Fibroblast of lung (primary cell): ENCODE measurements at places on chromosomes 3 and 15.
A peak's percentile ranks its signal among the peaks of the same experiment; 100 is the strongest.

DNA sequence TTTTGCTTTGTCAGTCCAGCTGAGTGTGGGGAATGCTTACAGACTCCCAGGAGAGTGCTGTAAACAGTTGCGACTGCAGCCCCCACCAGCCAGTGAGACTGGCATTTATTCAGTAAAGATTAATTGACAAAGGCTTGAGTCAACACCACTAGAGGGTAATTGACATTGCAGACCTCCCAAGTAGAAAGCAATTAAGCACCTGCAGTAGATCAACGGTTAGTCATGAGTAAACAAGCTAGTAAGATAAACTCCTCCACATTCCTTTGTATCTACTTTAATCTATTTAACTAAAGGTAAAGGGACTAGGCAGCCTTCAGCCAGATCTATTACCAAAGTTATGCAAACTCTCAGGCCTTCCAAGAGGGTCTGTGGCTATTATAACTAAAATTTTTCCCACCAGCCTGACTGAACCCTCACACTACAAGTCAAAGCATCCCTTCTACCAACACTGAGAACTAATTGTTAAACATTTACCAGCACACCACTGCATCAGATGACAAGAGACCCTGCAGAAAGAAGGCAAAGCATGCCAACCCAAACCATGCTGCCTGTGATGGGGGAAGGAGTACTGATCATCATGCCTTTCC is 30.5 kb upstream of the GALNT15 start:
- DNase-seq, result peak; percentile 66
- no peak overlapping the region for H3K4me3 ChIP-seq
- H3K36me3 ChIP-seq, result no peaks in the 10 kb centered on the region
- no peak overlapping the region for H3K27ac ChIP-seq
- peaks cover 8% of the 10 kb centered on the region for H3K4me1 ChIP-seq

GRCh38 chr3:156334841-156335545 is 214.6 kb downstream of the KCNAB1 start:
- no peaks in the 10 kb centered on the region for H3K4me1 ChIP-seq
- no peak overlapping the region for H3K4me3 ChIP-seq
- no peak overlapping the region for H3K27ac ChIP-seq
- DNase-seq, result no peak
- no peaks in the 10 kb centered on the region for H3K27me3 ChIP-seq
- H3K36me3 ChIP-seq, result no peaks in the 10 kb centered on the region

DNA sequence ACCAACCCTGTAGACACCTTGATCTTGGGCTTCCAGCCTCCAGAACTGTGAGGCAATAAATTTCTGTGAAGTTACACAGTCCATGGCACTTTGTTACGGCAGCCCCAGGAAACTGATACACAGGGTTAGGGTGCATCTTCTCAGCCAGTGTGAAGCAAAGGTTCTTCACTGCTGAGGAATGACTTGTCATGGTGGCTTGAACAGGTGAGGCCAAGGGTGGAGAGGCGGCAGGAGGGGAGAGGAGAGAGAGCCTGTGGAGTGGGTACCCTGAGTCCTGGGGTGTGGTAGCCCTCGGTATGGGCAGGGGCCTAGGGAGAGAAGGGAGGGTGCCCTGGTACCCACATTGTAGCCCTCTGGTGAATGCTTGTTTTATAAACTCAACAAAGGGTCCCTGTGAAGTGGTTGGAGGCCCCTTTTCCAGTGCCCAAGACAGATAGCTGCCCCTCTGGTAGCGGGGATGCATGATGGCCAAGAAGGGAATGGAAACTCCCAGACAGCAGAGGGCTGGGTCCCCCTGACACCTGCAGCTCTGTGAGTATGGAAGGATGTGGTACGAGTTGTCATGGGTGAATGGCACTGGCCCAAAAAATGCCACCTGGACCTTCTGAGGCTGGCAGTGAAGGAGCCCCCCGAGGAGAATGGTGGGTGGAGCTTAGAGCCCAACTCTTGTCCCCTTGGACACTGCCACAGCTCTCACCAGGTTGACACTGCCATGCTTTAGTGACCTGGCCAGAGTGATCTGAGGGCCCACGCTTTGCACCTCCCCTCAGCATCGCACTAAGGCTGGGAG is 49.6 kb downstream of the SPSB4 start:
- no peak overlapping the region for H3K4me3 ChIP-seq
- DNase-seq, result no peak
- H3K4me1 ChIP-seq, result no peaks in the 10 kb centered on the region
- H3K36me3 ChIP-seq, result no peaks in the 10 kb centered on the region
- peaks cover 5% of the 10 kb centered on the region for H3K27me3 ChIP-seq

DNA sequence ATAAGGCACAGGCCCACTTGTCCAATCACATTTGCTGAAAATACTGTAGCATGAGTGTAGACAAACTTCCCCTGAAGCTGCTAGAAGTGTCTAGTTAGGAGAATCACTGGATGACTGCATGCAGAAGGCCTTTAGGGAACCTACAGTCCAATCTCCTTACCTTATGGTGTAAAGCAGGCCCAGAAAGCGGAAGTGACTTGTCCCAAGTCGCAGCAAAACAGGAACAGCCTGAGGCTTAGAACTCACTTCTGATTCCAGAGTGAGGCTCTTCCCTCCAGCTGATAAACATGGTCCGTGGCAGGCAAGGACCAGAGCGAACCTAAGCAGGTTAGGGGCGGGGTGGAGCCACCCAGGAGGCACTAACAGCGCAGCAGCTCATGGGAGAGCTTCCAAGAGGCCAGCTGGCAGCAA is 2.5 kb downstream of the GRAMD2A start:
- H3K4me3 ChIP-seq, result no peak overlapping the region
- no peaks in the 10 kb centered on the region for H3K4me1 ChIP-seq
- no peak overlapping the region for H3K27ac ChIP-seq
- H3K27me3 ChIP-seq, result peaks cover 5% of the 10 kb centered on the region
- DNase-seq, result no peak

GRCh38 chr15:73989001-73989798 is 2.9 kb downstream of the STOML1 start:
- peaks cover 50% of the 10 kb centered on the region for H3K4me1 ChIP-seq
- H3K36me3 ChIP-seq, result no peaks in the 10 kb centered on the region
- H3K27ac ChIP-seq, result peak overlapping the region; percentile 16
- peak; percentile 79 for DNase-seq
- no peak overlapping the region for H3K4me3 ChIP-seq
- H3K27me3 ChIP-seq, result no peaks in the 10 kb centered on the region

DNA sequence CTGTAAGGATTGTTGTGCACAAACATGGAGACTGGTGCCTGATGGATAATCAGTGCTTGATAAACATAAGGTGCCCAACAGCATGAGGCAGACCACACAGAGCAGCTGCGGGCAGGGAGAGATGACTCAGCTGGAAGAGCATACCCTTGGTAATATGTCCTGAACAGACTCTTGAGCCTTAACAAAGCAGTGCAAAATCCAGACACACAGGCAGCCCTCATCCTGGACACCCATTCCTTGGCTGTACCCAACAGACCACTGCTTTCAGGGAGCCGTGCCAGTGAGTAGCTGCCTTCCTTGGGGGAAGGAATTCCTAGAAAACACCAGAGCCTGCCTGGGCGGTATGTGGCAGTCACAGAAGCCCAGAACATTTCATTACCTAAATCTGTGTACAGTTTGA is 156.2 kb downstream of the CLSTN2 start:
- H3K27ac ChIP-seq, result no peak overlapping the region
- no peaks in the 10 kb centered on the region for H3K27me3 ChIP-seq
- peak; percentile 71 for DNase-seq
- no peaks in the 10 kb centered on the region for H3K4me1 ChIP-seq
- H3K4me3 ChIP-seq, result no peak overlapping the region

DNA sequence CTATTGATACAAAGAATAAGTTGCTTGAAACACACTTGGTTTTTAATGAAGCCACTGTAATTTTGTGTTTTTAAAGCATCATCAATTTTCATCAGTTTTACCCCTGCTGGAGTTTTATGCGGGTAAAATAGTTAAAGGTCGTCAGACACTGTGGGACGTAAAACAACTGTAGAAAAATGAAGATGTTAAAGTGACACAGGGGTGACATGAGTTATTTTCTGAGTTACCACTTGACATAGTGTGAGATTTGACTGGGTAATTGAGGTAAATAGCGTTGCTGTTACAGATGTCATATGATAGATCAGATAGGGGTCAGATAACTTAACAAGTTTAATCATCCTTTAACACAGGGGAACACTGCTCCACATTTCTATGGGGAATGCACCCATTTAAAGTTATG is 297.6 kb downstream of the CHL1 start:
- no peaks in the 10 kb centered on the region for H3K27me3 ChIP-seq
- no peak overlapping the region for H3K27ac ChIP-seq
- DNase-seq, result no peak
- no peaks in the 10 kb centered on the region for H3K36me3 ChIP-seq

GRCh38 chr3:53193466-53194209 is 32.6 kb downstream of the PRKCD start:
- peaks cover 9% of the 10 kb centered on the region for H3K4me1 ChIP-seq
- no peak overlapping the region for H3K27ac ChIP-seq
- peak; percentile 10 for DNase-seq
- H3K4me3 ChIP-seq, result no peak overlapping the region
- peaks cover 9% of the 10 kb centered on the region for H3K36me3 ChIP-seq

GRCh38 chr15:69722924-69723323 is 270.3 kb downstream of the RPLP1 start:
- no peaks in the 10 kb centered on the region for H3K27me3 ChIP-seq
- no peak overlapping the region for H3K4me3 ChIP-seq
- H3K36me3 ChIP-seq, result no peaks in the 10 kb centered on the region
- H3K27ac ChIP-seq, result no peak overlapping the region

- H3K27me3 ChIP-seq, result peaks cover 3% of the 10 kb centered on the region
- DNase-seq, result no peak
- H3K4me1 ChIP-seq, result no peaks in the 10 kb centered on the region
- no peak overlapping the region for H3K27ac ChIP-seq
- H3K36me3 ChIP-seq, result no peaks in the 10 kb centered on the region
Observed at GRCh38 chr3:71906976-71907375, 122.0 kb upstream of the PROK2 start.

DNA sequence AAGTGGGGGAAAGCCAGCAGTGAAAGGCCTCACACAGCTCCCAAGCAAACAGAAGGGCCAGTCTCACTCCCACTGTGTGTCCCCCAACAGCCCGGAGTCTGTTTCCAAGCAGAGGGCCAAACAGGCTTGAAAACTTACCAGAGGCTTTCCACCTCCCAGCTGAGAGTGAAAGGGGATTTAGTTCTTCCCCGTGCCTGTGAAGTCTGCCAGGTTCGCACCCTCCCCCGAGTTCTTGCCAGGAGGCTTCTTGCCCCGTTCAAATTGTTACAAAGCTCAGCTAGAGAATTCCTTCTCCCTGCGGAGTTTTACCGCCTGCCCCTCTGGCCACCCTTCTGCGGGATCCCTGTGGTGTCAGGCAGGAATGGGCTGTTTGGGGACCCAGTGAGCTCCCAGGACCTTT is 68.0 kb upstream of the WNT7A start:
- DNase-seq, result no peak
- H3K4me1 ChIP-seq, result no peaks in the 10 kb centered on the region
- no peaks in the 10 kb centered on the region for H3K36me3 ChIP-seq
- H3K27ac ChIP-seq, result no peak overlapping the region
- no peak overlapping the region for H3K4me3 ChIP-seq

GRCh38 chr3:146903927-146904326 is 298.8 kb upstream of the PLSCR5 start:
- H3K27ac ChIP-seq, result no peak overlapping the region
- no peaks in the 10 kb centered on the region for H3K36me3 ChIP-seq
- no peaks in the 10 kb centered on the region for H3K27me3 ChIP-seq
- no peaks in the 10 kb centered on the region for H3K4me1 ChIP-seq

GRCh38 chr15:73333001-73333400 is 35.8 kb downstream of the HCN4 start:
- no peaks in the 10 kb centered on the region for H3K4me1 ChIP-seq
- no peaks in the 10 kb centered on the region for H3K36me3 ChIP-seq
- no peak overlapping the region for H3K27ac ChIP-seq

DNA sequence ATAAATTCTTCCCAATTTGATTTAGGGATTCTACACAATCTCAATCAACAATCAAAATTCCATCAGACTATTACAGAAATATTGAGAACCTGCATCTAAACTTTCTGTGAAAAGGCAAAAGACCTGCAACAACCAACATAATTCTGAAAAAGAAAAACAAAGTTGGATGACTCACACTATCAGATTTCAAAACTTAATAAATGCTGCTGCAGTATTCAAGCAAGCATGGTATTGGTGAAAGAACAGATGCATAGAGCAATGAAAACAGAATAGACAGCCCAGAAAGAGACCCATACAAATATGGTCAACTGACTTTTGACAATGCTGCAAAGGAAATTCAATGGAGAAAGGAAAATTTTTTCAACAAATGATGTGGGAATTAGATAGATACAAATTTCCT is 477.1 kb upstream of the NR2F2 start:
- H3K4me1 ChIP-seq, result peaks cover 3% of the 10 kb centered on the region
- H3K27ac ChIP-seq, result no peak overlapping the region
- H3K27me3 ChIP-seq, result no peaks in the 10 kb centered on the region
- DNase-seq, result no peak
- H3K4me3 ChIP-seq, result no peak overlapping the region

DNA sequence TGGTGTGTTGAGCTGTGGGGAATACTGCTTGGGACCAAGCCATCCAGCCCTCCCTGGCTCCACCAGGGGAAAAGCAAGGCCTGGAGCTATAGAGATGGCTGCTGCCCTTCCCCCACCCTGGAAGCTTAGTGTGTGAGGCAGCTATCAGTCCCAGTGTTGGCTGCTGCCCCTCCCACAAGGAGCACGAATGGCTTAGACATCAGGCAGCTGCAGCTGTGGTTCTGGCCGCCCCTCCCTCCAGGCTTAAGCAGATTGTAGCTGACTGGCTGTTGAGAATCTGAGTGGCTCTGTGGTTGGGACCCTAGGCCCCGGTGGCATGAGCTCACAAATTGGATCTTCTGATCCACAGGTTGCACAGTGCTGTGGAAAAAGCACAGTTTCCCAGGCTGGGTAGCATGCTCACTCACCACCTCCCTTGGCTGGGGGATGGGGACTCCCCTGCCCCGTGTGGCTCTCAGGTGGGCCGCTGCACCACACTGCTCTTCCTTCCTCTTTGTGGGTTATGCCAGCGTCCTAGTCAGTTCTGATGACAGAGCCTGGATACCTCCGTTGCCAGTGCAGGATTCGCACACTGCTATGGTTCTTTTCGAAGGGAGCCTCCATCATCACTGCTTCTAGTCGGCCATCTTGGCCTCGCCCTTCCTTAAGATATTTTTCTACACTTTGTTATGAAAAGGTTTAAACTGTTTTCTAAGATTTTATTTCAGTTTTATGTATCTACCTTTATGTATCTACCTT is 21.2 kb upstream of the SUCNR1 start:
- no peaks in the 10 kb centered on the region for H3K4me1 ChIP-seq
- H3K4me3 ChIP-seq, result no peak overlapping the region
- H3K27ac ChIP-seq, result no peak overlapping the region
- DNase-seq, result no peak

DNA sequence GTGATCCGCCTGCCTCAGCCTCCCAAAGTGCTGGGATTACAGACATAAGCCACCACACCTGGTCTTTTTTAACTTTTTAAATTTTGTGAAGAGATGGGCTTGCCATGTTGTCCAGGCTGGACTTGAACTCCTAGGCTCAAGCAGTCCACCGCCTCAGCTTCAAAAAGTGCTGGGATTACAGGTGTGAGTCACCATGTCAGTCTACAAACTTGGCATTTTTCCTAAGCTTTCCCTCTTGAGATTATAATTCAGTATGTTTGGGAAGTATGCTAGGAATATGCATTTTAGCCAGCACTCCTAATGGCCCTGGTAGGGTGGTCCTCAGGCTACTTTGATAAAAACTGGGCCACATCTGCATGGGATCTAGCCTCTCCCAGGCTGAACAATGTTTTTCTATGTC is 4.4 kb downstream of the WDR73 start:
- no peak for DNase-seq
- no peak overlapping the region for H3K27ac ChIP-seq
- H3K36me3 ChIP-seq, result peaks cover 30% of the 10 kb centered on the region
- no peaks in the 10 kb centered on the region for H3K27me3 ChIP-seq

GRCh38 chr3:76436894-76437293 is 603.0 kb upstream of the ROBO2 start:
- H3K27me3 ChIP-seq, result no peaks in the 10 kb centered on the region
- H3K4me1 ChIP-seq, result no peaks in the 10 kb centered on the region
- no peaks in the 10 kb centered on the region for H3K36me3 ChIP-seq
